ENCODE measurements at places on chromosomes 3 and 15. TPM values are rescaled to one million over a fixed set of nuclear protein-coding genes. Genes with fewer than 3 reads are reported as not detected.

DNA sequence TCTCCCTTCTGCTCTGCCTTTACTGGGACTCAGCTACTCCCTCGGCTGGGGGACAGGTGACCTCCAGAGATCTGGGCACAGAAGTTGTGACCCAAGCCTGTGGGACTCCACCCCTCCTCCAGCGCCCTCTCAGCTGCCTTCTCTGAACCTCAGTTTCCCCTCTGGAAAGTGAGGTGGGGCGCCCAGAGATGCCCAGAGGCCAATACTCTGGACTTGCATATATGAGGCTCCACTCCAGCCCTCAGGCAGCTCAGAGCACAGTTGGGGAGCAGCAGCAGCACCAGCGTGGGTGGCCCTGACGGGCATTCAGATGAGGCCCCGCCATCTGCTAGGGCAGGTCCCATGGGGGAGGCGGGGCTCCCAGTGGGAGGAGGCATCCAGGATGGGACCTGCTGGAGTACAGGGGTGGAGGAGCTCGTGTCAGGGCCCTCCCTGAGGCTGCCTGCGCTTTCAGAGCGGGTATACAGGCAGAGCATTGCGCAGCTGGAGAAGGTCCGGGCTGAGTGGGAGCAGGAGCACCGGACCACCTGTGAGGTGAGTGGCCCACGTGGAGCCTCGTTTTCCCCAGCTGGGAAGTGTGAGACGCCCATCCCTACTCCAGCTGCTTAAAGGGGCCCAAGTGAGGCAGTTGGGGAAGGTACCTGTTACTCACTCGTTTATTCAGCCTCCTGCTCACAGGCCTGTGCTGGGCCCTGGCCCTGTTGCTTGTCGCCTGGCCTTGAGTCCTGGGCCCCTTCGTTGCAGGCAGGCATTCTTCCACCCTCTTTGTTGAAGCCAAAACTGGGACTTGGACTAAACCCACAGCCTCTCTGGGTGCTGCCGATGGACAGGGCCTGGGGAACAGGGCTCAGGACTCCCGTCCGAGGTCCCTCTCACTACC lies 35.4 kb downstream of the PSTPIP1 start:
- no peaks in the 10 kb centered on the region for H3K27me3 ChIP-seq
- no peak overlapping the region for H3K27ac ChIP-seq
- peak; percentile 12 for DNase-seq
- H3K4me1 ChIP-seq, result peaks cover 12% of the 10 kb centered on the region
- H3K4me3 ChIP-seq, result no peak overlapping the region

- no peaks in the 10 kb centered on the region for H3K27me3 ChIP-seq
- no peak for DNase-seq
- H3K4me1 ChIP-seq, result no peaks in the 10 kb centered on the region
- no peak overlapping the region for H3K4me3 ChIP-seq
These were observed 20.0 kb upstream of the BLM start for GRCh38 chr15:90697175-90697574.

DNA sequence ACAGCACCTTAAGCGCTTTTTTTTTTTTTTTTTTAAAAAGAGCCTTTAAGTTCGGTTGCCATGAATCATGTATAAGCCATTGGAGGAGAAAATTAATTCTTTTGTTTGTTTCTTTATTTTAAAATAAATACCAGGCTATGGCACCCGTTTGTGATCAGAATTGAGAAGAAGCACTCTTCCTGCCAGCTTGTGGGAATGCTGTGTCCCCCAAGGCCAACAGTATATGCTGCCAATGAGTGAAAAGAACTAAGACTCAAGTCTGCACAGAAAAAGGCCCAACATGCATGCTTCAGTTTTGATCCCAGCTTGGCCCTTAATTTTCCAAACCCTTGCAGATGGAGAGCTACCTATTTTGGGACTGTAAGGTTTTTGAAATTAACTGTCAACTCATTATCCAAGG lies 90.5 kb downstream of the LRRC3B start:
- H3K4me1 ChIP-seq, result no peaks in the 10 kb centered on the region
- no peak for DNase-seq
- H3K4me3 ChIP-seq, result no peak overlapping the region
- H3K27me3 ChIP-seq, result no peaks in the 10 kb centered on the region
- H3K27ac ChIP-seq, result no peak overlapping the region

GRCh38 chr15:72117486-72118016 lies 399 bp downstream of the MYO9A start:
- H3K36me3 ChIP-seq, result no peaks in the 10 kb centered on the region
- no peaks in the 10 kb centered on the region for H3K4me1 ChIP-seq
- H3K27ac ChIP-seq, result peak overlapping the region; percentile 97
- peak; percentile 76 for DNase-seq

DNA sequence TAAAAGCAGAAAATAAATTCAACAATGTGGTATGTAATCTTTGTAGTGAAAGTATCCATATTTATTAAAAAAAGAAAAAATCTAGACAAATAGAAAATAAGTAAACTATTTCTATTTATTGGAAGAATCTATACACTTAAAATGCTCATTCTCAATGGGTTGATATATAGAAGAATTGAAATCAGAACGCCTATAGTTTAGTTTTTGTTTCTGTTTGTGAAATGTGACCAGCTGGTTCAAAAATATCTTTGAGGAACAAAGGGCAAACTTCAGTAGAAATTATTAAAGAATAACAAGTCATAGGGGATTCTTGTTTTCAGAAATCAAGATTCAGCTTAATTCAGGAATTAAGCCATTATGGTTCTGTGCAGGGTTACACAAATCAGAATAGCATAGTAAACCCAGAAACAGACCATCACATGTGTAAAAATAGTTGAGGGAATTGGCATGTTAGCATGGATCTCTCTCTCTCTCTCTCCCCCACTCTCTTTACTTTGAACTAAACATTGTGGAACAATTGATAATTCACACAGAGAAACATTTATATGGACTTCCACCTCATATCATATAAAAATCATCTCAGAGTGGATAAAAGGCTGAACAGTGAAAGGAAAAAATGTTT lies 134.0 kb downstream of the CHL1 start:
- no peaks in the 10 kb centered on the region for H3K27me3 ChIP-seq
- no peaks in the 10 kb centered on the region for H3K36me3 ChIP-seq
- H3K4me1 ChIP-seq, result no peaks in the 10 kb centered on the region
- no peak overlapping the region for H3K4me3 ChIP-seq
- DNase-seq, result no peak

DNA sequence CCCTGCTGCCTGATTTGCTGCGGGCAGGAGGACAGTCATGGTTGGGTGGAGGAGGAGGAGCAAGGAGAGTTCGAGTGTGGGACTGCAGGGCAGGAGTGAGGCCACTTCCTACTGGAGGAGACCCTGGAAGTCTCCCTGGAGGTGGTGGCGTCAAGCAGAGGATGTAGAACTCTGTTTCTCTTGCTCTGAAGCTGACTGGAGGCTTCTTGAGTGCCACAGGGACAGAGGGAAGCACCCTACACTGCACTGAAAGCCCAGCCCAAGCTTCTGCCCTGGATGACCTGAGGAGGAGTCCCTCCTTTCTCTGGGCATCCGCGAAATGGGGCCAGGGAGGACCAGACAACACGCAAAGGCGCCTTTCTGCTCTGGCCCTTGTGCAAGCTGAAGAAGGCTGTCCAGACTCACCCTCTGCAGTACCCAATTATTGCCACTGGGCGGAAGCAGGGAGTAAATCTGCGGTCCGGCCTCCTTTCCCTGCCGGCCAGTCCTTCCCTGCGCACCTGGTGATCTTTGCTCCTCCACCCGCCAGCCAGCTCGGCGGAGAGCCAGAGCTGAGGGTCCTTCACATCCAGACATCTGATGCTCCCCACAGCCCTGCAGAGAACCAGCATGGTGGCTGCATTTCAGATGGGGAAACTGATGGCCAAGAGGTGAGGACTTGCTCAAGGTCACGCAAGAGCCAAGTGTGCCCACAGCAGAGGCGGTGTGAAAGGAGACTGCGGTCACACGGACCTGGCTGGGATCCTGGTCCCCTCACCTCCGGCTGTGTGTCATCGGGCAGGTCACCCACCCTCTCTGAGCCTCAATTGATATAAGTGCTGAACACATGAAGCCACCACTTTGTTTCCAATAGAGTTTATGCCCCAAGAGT lies 207.1 kb downstream of the TBC1D2B start:
- no peak overlapping the region for H3K27ac ChIP-seq
- no peak overlapping the region for H3K4me3 ChIP-seq
- DNase-seq, result peak; percentile 78

- DNase-seq, result peak; percentile 35
- no peaks in the 10 kb centered on the region for H3K4me1 ChIP-seq
- no peak overlapping the region for H3K27ac ChIP-seq
- H3K36me3 ChIP-seq, result no peaks in the 10 kb centered on the region
These were observed 54.7 kb downstream of the FAM174B start for GRCh38 chr15:92600856-92601255.

Gene TFDP2
- total RNA-seq, result 110 TPM

Gene HDC
- total RNA-seq, result 5.8 TPM

DNA sequence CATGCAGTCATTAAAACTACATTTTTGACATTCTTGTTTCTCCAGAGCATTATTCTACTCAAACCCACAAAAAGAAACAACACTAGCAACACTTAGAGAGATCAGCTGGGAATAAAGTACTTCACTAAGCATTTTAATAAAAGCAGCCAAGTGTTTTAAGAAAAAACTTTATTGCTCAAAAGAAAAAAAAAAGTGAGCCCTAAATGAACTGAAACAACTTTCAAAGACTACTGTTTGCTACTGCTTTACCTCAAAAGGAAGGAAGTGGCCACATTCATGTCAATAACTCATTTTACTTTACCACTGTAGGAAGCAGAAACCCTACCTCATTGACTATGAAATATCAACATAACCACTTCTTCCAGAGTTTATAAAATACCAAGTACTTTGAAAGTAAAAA lies 91.3 kb downstream of the UACA start:
- no peak overlapping the region for H3K27ac ChIP-seq
- no peaks in the 10 kb centered on the region for H3K36me3 ChIP-seq
- DNase-seq, result no peak

GRCh38 chr3:46604127-46604526 lies 8.2 kb upstream of the FAM240A start:
- no peaks in the 10 kb centered on the region for H3K27me3 ChIP-seq
- no peak overlapping the region for H3K4me3 ChIP-seq
- H3K27ac ChIP-seq, result no peak overlapping the region
- no peaks in the 10 kb centered on the region for H3K4me1 ChIP-seq
- no peak for DNase-seq

Gene SLC12A1
- 0.55 TPM for total RNA-seq

DNA sequence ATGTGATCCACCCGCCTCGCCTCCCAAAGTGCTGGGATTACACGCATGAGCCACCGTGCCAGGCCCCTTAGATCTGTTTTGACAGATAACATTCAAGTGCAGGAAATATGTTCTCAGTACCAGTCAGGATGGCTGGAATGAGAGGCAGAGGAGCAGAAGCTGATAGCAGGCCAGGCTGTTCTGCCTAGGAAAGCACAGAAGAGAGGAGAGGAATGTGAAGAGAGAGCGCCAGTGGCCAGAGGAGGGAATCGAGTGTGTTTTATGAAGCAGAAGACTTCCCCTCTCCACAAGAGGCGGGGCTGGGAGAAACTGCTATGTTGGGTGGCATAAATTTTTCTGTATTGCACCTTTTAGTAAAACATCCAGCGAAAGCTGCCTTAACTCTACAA lies 32.0 kb upstream of the RYK start:
- no peak overlapping the region for H3K27ac ChIP-seq
- H3K27me3 ChIP-seq, result no peaks in the 10 kb centered on the region

Gene IL17RB
- total RNA-seq, result 9.5 TPM

DNA sequence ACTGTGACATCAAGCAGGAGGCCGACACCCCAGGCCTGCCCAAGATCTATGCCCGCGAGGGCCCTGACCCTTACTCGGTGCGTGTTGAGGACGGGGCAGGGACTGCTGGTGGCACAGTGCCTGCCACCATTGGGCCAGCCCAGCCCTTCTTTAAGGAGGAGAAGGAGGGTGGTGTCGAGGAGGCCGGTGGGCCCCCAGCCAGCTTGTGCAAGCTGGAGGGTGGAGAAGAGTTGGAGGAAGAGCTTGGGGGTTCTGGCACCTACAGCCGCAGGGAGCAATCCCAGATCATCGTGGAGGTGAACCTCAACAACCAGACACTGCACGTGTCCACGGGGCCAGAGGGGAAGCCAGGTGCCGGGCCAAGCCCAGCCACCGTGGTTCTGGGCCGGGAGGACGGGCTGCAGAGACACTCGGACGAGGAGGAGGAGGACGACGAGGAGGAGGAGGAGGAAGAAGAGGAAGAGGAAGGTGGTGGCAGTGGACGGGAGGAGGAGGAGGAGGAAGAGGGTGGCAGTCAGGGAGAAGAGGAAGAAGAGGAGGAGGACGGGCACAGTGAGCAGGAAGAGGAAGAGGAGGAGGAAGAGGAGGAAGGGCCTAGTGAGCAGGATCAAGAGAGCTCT lies 5.4 kb downstream of the ZBTB47 start:
- H3K4me3 ChIP-seq, result no peak overlapping the region
- DNase-seq, result no peak
- no peaks in the 10 kb centered on the region for H3K27me3 ChIP-seq
- peaks cover 19% of the 10 kb centered on the region for H3K4me1 ChIP-seq
- H3K27ac ChIP-seq, result no peak overlapping the region

DNA sequence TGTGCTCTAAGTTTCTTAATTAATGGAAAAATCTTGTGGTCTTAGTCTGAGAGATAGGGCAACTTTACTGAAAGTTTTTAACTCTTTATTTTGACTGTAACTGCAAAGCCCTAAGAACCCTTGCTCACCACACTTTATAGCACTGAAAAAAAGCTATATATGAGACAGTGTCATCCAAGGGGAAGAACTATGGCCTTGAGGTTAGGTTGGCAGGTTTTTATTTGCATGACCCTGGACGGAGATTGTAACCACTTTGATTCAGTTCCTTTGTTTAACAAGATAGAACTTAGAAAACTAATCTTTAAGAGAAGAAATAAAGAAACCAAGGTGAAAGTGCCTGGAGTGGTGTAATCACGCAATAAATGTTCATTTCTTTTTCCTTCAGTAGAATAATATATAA lies 30.6 kb upstream of the LYSMD4 start:
- no peak overlapping the region for H3K4me3 ChIP-seq
- H3K36me3 ChIP-seq, result no peaks in the 10 kb centered on the region
- no peaks in the 10 kb centered on the region for H3K4me1 ChIP-seq
- H3K27ac ChIP-seq, result no peak overlapping the region
- no peaks in the 10 kb centered on the region for H3K27me3 ChIP-seq

- H3K4me3 ChIP-seq, result no peak overlapping the region
- no peaks in the 10 kb centered on the region for H3K4me1 ChIP-seq
- no peaks in the 10 kb centered on the region for H3K36me3 ChIP-seq
- H3K27ac ChIP-seq, result no peak overlapping the region
- no peak for DNase-seq
These were observed 33.7 kb upstream of the SYNM start for GRCh38 chr15:99071091-99071680.

Gene SLC51B
- 3.8 TPM for total RNA-seq

GRCh38 chr3:29099296-29099695 lies 181.6 kb upstream of the RBMS3 start:
- H3K36me3 ChIP-seq, result no peaks in the 10 kb centered on the region
- H3K4me1 ChIP-seq, result no peaks in the 10 kb centered on the region
- H3K4me3 ChIP-seq, result no peak overlapping the region
- H3K27ac ChIP-seq, result no peak overlapping the region
- no peak for DNase-seq
- no peaks in the 10 kb centered on the region for H3K27me3 ChIP-seq
